ENCODE measurements at places on chromosomes 12 and 14.

DNA sequence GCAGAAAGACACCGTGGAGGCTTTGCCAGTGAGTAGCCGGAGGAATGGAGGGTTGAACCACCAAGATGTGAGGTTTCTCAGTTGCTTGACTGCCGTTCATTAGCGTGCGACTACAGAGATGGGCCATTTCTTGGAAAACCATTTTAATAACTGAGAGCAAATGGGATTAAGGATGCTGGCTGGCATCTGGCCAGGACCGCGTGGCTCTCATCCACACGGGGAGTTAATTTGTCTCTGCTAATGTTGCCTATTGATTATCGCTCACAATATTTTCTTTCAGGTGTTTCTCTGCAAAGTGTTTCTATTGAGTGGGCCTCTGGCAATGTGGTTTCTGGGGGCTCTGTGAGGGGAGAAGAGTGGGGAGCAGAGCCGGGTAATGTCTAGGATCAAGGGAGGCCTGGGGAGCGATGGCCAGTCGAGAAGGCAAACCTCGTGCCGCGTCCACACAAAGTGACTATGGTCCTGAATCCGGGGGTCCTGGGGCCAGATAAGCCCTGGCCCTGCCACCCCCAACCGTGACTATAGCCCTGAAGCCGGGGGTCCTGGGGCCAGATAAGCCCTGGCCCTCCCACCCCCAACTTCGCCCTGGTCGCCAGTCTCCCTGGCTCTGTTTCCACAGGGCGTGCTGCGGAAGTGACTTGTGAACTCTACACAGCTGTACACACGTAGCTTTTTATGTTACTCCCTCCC lies 110.6 kb downstream of the PRMT8 start:
- DNase-seq, result no peak

DNA sequence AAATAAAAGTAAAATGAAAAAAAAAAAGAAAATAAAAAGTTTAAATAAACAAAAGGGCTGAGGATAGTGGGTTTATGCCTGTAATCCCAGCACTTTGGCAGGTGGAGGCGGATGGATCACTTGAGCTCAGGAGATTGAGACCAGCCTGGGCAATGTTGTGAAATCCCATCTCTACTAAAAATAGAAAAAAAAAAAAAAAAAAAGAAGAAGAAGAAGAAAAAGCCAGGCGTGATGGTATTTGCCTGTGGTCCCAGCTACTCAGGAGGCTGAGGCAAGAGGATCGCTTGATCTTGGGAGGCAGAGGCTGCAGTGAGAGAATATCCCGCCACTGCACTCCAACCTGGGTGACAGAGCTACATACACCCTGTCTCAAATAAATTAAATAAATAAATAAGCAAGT lies 3.9 kb downstream of the TAOK3 start:
- DNase-seq, result no peak

DNA sequence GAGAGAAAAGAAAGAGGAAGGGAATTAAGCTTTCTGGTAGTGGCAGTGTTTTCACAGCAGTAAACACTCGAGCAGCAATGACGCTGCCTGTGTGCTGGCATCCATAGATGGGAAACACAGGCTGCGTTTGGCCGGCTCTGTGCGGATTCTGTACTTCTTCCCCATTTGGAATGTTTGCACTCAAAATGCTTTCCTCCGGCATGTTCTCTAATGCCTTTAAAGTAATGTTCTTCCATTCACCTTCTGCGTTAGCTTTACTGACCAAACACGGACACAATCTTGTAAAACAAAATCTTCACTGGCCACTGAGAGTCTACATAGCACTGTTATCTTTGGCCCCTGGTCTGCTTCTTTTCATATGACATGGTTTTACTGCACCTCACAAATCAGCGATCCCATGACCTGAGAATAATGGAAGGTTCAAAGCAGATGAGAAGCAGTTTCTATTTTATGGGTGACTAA lies 31.4 kb downstream of the DCP1B start:
- no peak for DNase-seq

DNA sequence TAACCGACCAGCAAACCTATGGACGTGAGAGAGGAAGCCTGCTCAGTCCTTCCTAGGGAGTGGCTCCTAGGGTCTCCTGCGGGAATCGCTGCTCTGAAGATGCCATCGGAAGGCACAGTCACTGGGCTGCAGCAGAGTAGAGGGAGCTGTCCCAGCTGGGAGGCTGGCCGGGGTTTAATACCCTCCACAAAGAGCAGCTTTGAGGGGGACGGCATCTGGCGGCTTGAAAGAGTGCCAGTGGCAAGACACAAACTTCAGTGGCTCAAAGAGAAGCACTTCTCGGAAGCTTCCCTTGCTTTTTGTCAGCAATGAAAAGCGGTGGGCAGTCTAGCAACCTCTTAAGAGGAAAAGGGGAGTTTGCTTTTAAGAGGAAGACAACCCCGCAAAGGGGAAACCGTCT lies 114.6 kb downstream of the TMEM132C start:
- no peak for DNase-seq

DNA sequence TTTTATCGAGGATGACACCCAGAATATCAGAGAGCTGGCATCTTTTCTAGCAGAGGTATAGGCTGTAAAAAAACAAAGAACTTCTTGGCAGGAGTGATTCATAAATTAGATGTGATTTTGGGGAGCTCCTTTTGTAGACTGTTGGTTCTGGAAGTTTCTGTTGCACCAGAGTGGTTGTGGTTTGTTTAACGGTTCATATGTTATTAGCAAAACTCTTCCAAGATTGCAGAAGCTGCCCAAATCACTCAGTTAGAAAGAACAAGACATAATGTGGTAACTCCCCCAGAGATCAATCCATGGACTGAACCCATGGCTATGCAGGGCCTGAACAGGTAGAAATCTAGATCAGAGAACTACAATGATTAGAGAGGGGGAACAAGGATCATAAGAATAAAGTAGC lies 6.7 kb upstream of the RNASE10 start:
- no peak for DNase-seq

GRCh38 chr14:92846162-92846897 lies 52.2 kb downstream of the GOLGA5 start:
- DNase-seq, result peak; percentile 49

DNA sequence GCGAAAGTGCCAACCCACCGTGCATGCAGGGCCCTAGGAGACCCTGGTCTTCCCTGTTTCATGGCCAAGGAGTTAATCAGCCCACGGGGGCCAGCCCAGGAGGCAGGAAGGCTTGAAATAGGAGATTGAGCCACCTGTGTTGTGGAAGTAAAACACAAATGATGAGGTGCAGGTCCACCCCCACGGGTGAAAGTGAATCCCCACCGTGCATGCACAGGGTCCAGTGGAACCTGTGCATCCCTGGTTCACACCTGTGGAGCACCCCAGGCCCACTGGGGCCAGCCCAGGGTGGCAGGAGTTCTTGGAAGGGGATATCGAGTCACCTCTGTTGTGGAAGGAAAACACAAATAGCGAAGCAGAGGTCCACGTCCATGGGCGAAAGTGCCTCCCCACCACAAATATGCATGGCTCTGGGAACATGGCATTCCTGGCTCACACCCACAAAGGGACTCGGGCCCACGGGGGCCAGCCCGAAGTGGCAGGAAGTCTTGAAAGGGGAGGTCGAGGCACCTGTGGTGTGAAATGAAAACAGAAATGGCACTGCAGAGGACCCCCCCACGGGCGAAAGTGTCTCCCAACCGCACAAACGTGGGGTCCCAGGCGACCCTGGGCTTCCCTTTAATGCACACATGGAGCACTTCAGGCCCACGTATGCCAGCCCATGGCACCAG lies 381.5 kb downstream of the ALG10 start:
- no peak for DNase-seq

DNA sequence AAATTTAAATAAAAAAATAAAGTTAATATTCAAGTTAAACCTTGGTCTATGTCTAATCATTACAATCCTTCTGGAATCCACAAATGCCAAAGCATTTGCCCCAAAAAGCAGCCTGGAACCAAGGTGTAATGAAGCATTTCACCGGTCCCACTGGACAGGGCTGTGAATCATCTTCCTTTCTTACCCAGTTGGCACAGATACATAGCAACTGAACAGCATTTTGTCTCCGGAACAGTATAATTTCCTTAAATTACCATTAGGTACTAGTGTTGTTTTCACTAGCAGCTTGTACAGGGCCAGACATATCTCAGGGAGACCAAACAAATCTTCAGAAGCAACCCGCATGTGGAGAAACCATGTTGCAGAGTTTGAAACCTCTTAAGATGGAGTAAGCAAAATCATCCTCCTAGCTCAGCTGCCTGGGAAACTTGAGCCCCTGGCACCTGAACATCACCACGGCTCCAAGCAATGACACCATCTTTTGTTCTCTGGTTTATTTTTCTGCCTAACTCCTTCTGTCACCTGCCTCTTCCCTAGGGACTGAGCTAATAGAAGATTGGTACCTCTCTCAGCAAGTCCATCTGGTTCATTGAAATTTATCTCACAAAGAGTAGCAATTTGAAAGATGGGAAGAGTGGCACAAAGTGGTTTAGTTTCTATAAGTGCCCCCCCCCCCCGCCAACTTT lies 17.9 kb upstream of the MDM1 start:
- DNase-seq, result no peak

DNA sequence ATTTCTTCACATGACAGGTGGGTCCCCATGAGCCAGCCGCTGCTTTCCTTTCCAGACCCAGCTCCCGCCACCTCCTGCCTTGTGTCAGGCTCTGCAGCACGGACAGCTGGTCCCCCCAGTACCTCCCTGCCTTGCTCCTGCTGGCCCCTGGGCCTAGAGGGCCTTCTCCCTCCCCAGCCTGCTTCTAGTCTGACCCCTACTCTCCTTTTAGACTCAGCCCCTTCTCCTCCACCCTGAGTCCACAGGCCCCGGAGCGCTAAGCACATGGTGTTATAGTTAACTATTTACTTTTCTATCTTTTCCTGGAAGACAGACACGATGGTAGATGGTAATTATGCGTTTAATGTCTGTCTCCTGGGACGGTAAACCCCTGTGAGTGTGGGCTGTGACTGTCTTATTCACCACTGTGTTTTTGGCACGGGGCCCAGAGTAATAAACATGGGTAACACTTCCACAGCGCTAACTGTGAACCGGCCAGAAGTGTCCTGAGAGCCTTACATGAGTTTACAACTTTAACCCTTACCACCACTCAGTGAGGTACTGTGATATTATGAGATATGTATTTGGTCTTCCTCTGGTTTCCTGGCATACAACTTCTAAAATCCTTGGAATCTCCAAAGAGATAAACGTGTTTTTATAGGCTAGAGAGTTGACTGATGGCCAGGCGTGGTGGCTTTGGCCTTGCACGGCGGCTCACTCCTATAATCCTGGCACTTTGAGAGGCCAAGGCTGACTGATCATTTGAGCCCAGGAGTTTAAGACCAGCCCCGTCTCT lies 41.2 kb downstream of the DGLUCY start:
- peak; percentile 36 for DNase-seq

GRCh38 chr12:122182887-122183587 lies at the start of gene LRRC43:
LRRC43 (plus strand) TSS chr12:122183123; CDS start chr12:122183145, 22 bp downstream.
- peak; percentile 39 for DNase-seq

GRCh38 chr14:54653712-54654469 lies 87.0 kb downstream of the SAMD4A start:
- no peak for DNase-seq

DNA sequence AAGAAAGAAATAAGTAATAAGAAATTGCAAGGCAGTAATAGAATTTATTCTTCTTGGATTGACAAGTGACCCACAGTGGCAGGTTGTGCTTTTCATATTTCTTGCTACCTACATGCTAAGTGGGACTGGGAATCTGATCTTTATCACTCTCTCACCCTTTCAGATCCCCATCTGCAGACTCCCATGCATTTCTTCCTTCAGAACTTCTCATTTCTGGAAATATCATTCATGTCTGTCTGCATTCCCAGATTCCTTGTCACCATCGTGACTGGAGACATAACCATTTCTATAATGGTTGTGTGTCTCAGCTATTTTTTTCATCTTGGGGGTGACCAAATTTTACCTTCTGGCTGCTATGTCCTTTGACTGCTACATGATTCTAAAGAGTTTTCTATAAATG lies 4.0 kb upstream of the OR6C65 start:
- DNase-seq, result no peak

DNA sequence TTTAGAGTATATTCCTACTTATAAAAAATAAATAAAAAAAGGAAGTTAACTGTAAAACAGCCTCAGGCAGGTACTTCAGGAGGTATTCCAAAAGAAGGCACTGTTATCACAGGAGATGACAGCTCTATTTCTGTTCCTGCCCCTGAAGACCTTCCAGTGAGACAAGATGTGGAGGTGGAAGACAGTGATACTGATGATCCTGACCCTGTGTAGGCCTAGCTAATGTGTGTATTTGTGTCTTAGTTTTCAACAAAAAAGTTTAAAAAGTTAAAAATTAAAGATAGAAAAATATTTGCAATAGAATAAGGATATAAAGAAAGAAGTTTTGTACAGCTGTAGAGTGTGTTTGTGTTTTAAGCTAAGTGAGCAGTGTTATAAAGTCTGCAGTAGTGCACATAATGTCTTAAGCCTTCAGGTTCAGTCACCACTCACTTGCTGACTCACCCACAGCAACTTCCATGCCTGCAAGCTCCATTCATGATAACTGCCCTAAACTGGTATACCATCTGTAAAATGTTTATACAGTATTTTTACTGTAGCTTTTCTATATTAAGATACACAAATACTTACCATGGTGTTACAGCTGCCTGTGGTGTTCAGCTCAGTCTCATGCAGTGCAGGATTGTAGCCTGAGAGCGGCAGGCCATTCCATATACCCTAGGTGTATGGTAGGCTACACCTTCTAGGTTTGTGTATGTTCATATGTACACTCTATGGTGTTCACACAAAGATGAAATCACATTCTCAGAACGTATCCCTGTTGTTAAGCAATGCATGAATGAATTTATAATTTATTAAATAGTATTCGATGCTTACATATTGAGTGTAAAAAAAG lies 121.1 kb downstream of the ANO6 start:
- DNase-seq, result no peak
